Stimulated activated CD4-positive, alpha-beta T cell treated with anti-CD3 and anti-CD28 coated beads, Interleukin-15, amount 100 ng/mL, for 48 hours (primary cell): ENCODE measurements at places on chromosomes 1 and 21.

DNA sequence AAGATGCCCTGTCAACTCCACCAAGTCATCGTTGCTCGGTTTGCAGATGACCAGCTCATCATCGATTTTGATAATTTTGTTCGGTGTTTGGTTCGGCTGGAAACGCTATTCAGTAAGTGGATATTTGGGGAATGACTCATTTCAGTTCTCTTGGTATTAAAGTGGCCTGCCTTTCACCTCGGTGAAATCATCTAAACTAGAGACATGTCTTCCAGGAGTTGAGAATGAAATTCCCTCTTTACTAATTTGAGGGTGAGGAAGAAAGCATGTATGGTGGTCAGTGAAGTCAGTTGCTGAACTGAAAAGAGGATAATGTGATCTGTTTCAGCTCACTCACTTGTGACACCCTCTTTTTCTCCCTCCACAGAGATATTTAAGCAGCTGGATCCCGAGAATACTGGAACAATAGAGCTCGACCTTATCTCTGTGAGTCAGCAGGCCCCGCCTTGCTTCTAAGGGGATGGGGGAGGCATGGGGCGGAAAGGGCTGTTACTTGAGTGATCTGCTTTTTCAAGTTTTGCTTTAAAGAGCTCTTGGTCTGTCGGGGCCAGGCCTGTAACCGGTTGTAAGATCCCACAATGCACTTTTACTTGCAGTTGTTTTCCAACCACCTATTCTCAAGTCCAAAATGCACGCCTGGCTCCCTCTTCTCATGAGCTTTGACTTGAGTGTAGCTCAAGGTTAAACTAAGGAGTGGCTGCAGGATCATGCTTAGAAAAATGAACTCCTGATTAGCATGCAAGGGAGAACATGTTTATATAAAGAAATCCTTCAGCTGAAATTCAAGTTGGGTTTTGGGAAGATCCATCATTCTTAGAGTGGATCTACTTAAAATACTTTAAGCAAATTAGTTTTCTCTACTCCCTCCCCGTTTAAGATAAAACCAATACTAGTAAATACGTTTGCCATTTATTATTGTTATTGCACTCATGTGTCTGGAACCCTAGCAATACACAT lies 59.8 kb downstream of the CAPN2 start:
- DNase-seq: no peak

- DNase-seq: no peak
These were observed 52.7 kb upstream of the DIRAS3 start for GRCh38 chr1:68103011-68103545.

GRCh38 chr1:186139701-186140100 lies 235.4 kb downstream of the TPR start:
- no peak for DNase-seq

DNA sequence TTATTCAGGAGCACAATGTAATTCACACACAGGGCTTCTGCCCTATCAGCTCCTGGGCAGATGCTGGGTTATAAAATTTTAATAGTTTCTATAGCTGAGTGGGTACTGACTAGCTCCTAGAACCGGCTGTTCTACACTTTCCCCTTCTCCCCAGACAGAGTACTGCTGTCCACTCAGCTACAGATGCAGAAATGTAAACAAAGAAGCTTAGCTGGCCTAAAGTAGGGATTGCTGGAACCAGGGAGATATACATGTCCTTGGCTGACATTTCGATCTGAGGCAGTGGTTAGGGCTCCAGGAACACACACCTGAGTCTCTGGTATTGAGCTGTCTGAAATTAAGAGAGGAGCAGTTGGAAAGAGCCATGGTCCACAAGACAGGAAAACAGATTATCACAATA lies 211.5 kb upstream of the USP24 start:
- no peak for DNase-seq

DNA sequence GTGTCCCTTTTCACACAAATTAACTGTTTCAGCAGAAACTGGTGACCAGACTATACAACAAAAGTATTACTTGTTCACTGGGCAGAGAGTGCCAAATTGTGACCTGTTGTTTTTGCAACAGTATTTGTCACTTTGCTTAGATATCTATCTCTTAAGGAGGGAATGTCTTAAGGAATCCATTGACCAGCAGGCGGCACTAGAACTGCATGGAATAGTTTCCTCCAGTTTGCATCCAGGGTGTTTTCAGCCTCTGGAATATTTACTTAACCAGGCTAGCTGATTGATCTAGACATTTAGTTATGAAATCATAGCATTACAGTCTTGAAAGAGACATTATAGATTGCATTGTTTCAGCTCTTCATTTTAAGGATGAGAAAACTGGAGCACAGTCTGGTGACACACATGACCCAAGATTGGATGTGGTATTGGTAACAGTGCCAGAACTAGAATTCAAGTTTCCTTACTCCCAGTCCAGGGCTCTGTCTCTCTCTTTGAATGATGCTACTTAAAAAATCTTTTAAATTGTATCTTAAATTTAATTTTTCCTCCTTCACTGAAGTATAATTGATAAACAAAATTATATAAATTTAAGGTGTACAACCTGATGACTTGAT lies 16.9 kb downstream of the RPTN start:
- no peak for DNase-seq

DNA sequence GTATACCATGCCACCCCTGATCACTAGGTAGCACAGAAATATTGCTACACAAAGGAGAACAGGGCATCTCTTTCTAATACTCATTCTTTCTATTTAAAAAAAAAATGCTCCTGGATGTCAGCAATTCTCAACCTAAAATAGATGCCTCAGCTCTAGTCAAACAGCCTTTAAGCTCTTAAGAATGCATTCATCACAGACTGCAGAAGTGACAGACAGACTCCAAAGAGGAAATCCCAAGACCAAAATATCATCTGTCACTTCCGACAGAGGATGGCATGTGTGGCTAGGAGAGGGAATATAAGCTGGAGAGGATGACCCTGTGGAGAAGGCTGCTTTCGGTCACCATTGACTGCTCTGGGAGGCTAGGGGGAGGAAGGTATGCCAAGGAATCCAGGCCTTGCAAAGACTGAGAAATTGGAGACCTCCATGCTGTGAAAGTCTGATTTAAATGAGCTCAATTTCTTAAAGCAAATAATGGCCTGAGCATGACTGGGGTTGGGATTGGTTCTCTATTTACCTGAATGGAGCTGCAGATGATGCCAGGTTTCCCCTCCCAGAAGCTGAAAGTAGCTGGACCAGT lies 277.4 kb downstream of the BRINP2 start:
- DNase-seq: no peak

DNA sequence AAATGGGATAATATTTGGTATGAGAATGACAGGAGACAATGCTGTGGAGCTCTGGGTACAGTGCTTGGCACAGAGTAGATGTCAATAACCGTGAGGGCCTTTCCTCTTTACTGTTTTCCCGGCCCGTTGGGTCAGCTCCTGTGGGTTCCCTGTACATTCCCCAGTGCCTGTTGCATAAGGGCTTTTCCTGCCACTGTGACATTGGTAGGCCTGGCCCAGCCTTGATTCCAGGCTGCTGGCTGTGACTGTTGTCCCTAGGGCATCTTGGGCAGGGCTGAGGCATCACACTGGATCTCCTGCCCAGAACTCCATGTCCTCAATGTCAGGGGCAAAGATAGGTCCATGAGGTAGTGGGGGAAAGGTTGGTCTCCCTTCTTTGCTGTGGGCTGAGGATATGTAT lies 25.8 kb upstream of the MYCL start:
- no peak for DNase-seq

DNA sequence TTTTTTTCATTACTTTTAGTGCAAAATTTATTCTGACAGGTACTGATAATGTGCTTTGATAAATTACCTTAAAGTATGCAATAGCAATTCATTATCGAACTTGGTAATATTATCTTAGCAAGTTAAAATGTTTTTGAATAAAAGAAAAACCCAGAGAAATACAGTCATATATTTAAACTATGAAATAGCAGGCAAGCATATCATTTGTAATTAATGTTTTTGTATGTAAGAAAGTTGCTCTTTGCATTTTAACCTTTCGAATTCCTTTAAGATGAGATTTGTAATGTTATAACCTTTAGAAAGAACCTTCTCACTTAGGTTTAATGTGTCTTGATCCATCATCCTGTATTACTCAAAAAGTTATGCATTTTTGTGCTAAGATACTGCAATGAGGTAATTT lies 585.6 kb downstream of the PTBP2 start:
- no peak for DNase-seq

GRCh38 chr1:229305392-229305791 lies 34.5 kb downstream of the RAB4A start:
- no peak for DNase-seq
